ENCODE measurements at places on chromosomes 12 and 14.

DNA sequence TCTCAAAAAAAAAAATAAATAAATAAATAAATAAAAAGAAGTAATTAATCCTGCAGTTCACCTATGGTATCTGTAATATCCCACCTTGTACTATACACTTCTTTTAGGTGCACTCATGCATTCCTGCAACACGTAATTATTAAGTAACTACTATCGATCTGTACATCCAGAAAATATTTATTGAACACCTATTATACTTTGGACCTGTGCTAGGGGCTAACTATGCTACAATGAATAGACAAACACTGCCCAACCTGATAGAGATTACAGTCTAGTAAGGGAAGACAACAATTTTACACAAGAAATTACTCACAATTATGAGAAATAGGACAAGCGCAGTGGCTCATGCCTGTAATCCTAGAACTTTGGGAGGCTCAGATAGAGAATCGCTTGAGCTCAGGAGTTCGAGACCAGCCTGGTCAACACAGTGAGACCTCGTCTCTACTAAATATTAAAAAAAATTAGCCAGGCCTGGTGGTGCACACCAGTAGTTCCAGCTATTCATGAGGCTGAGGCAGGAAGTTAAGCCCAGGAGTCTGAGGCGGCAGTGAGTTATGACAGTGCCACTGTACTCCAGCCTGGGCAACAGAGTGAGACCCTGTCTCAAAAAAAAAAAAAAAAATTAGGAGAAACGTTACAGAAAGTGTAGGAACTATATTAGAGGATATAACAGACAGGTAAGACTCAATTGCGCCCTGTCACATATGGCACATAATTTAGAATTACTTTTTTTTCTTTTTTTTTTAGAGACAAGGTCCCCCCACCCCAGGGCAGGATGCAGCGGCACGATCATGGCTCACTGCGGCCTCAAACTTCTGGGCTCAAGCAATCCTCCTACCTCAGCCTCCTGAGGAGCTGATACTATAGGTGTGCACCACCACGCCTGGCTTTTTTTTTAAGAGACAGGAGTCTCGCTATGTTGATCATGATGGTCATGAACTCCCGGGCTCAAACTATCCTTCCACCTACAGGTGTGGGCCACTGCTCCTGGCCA lies 1.2 kb downstream of the NRDE2 start:
- DNase-seq: no peak

DNA sequence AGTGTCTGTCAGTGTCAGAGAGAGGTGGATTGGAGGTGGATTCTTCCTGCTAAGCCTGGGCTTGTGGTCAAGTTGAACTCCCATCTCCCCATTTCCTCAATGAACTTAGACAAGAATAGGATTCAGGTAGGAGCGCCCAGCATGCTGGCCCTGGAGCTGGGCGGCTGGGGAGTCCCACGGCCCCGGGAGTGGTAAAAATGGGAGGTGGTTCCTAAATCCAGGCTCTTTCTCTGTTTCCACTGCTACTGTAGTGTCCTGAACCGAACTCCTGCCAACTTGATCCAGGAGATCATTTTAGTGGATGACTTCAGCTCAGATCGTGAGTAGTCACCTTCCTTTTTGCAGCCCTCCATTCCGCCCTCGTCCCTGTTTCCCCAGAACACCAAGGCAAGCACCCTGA lies 65.1 kb downstream of the GALNT16 start:
- no peak for DNase-seq

GRCh38 chr14:21486640-21487087 lies 9.7 kb downstream of the TOX4 start:
- DNase-seq: no peak

DNA sequence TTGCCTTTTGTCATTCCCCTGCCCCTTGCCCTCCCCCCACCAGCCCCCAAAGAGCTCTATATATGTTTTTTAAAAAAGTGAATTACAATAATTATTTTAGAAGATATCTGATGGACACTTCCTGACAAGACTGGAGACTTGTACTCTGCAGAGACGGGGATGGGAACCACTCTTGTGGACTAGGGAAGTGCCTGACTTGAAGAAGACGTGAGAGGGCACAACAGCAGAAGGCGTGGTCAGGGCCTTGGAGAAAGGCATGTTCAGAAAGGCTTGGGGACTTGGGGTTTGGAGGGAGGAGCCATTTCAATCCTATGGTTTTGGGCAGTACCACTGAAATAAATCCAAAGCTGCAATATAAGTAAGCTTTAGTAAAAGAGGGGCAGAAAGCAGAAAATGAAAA lies 154.7 kb downstream of the APAF1 start:
- DNase-seq: no peak

- DNase-seq: no peak
Observed at GRCh38 chr14:73153272-73153671, 17.0 kb downstream of the PSEN1 start.

- DNase-seq: no peak
Observed at GRCh38 chr12:10033783-10034545, 3.5 kb downstream of the CLEC9A start.

DNA sequence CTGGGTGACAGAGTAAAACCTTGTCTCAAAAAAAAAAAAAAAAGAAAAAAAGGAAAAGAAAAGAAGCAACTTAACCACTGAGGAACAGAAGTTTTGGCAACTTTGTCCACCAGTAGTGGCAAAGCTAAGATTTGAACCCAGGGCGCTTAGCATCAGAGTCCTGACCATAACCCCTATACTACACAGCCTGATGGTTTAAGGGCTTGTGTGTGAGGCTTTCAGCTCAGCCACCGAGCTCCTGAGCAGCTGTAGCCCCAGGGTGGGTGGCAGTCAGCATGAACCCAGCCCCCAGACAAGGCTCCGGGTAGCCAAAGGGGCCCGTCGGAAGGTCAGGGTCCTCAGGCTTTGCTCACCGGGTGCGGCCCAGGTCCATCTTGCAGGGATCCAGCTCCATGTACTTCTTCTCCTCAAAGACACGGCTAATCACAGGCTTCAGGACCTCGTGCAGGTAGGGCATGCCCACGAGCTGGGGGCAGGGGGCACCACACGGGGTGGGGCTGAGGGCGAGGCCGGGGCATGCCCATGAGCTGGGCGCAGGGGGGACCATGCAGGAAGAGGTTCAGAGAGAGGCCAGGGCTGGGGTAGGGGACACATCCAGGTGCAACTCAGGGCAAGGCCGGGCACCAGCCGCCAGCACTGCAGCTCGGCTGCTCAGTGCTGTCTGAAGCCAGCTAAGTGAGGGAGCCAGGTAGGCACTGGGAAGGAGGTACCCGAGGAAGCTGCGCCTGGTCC lies 20.9 kb downstream of the RASAL1 start:
- DNase-seq: no peak

- DNase-seq: peak; percentile 29
Observed at GRCh38 chr14:104136472-104137296, 1.7 kb upstream of the KIF26A start.

DNA sequence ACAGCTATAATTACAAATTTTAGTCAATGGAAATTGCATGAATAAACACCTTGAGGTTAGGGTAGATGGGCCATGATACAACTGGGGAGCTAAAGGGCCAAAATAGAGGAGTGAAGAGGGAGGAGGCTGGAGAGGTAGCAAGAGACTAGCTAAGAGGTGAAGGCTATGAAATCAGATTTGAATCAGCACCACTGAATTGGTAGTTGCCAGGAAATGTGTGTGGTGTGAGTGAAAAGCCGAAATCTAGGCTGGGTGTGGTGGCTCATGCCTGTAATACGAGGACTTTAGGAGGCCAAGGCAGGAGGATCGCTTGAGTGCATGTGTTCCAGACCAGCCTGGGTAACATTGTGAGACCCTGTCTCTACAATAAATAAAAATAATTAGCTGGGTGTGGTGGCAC lies 22.7 kb downstream of the YY1 start:
- no peak for DNase-seq

DNA sequence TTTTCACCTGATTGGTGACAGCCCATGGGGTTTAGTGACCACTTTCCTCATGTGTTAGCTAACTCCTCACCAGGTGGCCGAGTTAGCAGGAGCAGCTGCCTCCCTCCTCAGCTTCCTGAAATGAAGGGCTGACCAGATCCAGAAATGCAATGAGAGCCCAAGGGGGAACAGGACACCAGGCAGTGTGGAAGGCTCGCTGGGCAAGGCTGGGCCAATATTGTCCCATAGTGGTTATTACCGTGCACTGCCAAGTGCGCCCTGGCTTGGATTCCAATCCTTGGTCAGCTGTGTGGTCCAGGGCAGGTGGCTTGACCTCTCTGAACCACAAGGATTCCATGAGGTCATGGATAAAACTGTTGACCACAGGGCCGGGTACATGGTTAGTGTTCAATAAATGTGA lies 3.6 kb upstream of the HSPB8 start:
- no peak for DNase-seq

DNA sequence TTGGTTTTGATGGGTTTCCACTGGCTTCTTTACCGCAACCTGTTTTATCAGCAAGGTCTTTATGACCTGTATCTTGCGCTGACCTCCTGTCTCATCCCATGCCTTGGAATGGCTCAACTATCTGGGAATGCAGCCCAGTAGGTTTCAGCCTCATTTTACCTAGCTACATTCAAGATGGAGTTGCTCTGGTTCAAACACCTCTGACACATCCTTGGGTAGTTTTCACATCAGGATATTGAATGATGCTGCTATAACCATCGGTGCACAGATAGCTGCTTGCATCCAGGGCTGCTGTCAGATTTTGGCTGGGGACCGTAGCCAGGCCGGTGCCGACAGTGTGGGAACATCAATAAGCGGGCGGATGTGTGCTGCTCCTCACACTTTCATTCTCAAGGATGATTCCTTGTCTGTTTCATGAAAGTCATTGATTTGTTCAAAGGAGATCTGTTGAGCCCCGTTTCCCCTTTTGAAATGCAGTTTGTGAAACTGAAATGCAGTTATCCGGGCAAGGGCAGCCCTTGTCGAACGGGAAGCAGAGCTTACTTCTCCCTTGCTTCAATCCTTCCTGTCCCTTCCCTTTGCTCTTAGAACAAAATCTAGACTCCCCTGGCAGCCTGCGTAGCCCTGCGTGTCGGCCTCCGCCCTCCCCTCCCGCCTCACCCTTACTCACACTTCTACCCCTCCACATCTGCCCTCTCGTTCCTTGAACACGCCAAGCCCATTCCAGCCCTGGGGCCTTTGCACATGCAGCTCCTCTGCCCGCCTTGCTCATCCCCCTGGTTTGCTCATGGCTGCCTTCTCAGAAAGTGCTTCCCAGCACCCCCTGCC lies 49.2 kb upstream of the NCOR2 start:
- DNase-seq: no peak

DNA sequence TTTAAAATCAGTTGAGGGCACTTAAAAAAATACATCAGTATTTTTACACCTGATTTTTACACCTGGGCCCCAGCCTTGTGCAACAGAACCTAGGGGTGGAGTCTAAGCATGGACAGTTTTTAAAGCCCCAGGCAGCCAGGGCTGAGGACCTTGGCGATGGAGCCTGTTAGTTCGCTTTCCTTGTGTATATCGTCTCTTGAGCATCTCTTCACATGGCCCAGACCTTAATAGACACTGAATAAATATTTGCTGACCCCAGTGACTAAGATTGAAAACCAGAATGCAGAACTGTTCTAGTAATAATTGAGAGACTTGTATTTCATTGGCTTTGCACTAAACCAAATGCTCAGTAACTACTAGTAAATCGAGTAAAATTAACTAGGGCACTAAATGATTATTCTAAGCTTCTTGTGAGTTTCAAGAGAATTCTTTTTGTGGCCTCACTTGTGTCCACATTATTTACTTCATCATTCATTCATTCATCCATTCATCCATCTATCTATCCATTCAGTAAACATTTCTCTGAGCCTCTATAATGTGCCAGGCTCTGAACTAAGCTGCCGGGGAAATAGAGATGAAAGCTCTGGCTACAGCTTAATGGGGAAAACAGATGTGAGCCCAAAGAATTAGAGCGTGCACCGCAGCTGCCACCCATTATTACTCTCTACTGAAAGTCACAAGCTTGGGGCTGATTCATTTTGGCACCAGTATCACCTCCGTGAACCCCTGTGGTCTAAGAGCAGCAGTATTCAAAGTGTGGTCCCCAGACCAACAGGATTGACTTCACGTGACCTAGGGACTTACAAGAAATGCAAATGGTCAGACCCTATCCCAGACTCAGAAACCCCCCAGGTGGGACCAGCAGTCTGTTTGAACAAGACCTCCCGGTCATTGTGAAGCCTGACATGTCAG lies 30.7 kb upstream of the BCL7A start:
- no peak for DNase-seq

GRCh38 chr14:106556665-106557289 lies 1030.4 kb downstream of the TMEM121 start:
- no peak for DNase-seq

DNA sequence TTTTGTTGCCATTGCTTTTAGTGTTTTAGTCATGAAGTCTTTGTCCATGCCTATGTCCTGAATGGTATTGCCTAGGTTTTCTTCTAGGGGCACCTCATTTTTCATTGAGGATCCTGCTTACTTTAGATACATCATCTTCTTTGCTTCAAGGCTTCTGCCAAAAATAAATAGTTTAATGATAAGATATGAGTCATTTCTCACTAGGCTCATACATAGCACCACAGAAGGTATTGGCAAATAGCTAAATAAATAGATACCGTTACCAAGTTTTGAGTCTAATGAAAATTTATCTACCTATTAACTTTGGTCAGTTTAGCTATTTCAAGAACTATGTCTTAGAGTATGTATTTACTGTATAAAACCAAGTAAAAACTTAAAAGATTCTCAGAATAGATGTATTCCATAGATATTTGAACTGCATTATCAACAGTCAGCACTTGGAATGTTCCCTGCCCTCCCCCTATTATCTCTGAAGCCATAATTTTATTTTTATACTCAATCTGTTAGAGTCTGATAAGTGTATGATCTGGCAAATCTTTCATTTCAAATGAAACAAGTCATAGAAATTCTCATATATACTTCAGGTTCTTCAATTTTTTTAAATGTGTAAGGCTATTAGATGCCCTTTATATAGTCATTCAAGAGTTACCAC lies 310.2 kb downstream of the CCDC91 start:
- no peak for DNase-seq

DNA sequence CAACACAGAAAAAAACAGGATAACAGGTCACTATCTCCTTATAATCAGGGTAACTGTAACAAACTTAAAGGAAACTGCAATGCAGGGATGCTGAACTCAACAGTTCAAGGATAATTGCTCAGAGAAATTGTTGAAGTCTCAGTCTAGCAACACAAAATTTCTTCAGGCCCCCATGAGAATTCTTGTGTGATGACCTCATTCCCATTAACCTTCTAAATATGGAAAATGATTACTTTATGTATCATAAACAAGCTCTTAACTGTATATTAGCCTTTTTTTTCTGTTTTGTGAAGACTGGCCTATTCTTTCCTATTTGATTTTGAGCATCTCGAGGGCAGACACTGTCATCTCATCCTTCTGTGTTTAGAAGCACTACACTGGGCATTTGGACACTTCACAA lies 47.1 kb downstream of the IGF1 start:
- no peak for DNase-seq

GRCh38 chr12:461425-461824 lies 1.7 kb downstream of the B4GALNT3 start:
- DNase-seq: no peak

All from right hindlimb (tissue), 1 donor.